Renal cortical epithelial cell (primary cell): ENCODE measurements at places on chromosomes 2 and 18. TPM values are rescaled to one million over a fixed set of nuclear protein-coding genes. Genes with fewer than 3 reads are reported as not detected.

DNA sequence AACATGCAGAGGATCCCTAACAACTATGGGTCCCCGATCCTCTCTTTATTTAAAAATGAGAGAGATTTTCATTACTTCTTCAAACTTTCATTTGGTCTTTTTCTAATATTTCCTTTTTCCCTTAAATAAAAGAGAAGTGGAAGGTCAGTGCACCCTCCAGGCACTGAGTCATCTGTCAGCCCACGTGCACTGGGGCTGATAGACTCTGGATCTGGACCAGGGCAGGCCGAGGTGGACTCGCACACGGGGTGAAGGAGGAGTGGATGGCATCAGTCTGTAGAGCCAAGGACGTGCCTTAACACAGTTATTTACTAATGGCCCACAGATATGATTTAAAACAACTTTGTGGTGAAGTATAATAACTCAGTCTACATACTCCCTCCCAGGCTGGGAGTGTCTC is 214.4 kb upstream of the TMEM200C start:
- no peak for DNase-seq

DNA sequence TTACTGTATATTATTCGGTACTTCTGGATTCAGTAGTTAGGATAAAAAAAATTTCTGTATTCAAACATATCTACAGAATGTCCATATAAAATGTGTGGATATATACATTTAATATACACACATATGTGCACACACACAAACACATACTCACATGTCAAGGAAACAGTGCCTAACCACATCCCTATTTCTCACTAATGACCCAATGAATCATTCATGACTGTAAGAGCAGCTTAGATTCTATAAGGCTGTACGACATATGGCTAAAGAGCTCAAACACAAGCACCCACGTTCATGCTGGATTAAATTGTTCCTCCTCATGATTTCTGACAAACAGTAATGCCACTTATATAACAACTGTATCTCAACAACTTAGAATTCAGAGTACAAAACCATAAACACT is 457.3 kb downstream of the ADCYAP1 start:
- DNase-seq, result no peak

DNA sequence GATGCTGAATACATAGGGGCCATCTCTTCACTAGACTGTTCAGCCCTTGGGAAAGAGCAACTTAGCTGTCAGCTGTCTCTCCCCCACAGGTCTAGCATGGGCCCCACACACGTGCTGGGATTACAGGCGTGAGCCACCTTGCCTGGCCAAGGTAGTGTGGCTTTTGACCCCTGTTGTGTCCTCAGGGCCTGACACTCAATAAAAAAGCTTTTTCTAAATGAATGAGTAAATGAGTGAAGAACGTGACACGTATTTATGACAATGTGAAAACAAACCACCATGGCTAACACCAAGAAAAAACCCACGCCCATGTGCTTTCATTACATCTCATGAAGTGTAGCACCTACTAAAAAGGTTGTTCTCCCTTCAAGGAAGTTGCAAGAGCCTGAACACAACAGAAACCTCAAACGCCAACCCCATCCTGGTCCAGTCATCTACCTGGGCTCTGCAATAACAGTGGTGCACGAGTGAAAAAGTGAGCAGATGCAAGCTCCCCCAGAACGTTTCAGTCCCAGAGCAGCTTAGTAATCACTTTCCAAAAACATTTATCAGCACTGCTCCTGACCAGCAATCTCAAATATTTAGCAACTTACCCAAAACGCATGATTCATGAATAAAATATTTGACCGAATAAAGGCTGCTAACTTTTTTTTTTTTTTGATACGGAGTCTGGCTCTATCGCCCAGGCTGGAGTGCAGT is 3.4 kb downstream of the WDFY1 start:
- DNase-seq, result peak; percentile 79

SDC1 gene
- 132 and 222 TPM in 2 replicates for total RNA-seq

DNA sequence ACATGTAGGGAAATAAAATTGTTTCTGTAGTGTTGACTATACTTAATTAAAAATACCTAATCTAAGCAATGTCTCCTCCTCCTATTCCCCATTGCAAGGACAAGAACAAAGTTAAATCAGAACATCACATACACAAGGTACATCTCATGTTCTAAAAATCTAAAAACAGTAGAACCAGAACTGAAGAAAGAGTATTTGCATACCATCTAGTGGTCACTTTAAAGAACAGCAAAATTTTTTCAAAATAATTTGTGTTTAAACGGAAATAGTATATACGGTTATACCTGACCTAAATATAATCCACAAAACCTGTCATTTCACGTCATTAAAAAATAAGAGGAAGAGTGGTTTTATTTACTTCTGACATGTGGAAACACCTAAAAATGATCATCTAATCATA is 294.3 kb upstream of the KCNH7 start:
- peak; percentile 50 for DNase-seq

DNA sequence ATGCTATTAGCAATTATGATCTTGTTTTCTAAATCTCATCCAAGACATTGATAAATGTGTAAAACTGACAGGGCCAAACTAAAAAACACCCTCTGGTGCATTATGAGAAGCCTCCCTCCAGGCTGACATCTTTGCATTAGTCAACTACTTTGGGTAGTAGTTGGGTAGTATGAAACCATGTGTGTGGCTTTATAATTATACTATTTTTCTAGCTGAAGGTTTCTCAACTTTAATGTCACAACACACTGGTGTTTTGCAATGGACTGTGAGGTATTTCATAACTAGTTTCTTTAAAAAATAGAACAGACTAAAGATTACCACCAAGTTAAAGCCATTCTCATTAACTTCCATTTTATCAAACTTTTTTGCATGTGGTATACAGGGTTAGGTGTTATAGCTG is 73.1 kb upstream of the RBMS1 start:
- DNase-seq, result peak; percentile 40

- no peak for DNase-seq
These were observed 56.5 kb downstream of the RASGRP3 start for GRCh38 chr2:33532966-33533365.

RNU2-63P gene
- not detected in 2 replicates for total RNA-seq

DNA sequence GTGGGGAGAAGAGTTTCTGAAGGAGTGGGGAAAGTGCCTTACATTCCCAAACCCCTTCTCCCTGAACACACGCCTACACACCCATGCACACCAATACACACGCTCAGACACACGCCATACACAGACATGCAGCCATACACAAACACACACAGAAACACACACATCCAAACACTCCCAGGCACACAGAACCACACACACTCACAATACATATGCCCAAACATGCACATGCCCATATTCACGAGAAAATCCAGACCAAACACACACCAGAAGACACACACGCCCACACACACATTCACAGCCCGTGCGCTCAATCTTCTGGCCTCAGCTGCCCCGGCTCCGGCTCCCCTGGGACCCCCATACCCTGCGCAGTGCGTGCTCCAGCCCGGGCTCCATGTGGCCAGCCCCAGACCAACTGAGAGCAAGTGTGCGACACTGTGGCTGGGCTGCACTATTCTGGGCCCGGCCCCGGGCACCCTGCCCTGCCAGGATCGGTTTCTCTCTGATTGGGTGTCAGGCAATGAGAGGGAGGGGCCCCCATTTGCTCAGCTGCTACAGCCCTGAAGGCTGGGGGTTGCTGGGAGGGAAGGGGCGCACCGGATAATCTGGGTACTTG is at the start of gene PRKAG3:
Gene PRKAG3, minus strand, starts transcription at position 426 of the 613 bp plus-strand sequence.
- DNase-seq, result no peak

DNA sequence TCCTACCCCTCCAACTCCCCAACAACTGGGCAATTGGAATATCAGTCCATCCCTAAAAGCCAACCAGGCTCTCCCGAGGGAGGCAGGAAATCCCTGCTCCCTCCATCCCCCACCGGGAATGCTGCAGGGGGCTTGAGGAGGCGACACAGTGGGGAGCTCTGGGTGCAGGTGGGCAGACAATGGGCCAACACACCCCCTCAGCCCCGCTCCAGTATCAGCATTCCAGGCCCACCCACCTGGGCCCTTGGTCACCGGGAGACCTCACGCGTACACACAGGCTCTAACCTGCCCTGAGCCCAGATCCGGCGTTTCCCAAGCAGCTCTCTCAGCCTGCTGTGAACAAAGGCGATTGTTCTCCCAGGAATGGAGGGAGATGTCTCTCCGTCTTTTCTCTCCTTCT is 37.6 kb upstream of the FZD7 start:
- DNase-seq, result no peak

DNA sequence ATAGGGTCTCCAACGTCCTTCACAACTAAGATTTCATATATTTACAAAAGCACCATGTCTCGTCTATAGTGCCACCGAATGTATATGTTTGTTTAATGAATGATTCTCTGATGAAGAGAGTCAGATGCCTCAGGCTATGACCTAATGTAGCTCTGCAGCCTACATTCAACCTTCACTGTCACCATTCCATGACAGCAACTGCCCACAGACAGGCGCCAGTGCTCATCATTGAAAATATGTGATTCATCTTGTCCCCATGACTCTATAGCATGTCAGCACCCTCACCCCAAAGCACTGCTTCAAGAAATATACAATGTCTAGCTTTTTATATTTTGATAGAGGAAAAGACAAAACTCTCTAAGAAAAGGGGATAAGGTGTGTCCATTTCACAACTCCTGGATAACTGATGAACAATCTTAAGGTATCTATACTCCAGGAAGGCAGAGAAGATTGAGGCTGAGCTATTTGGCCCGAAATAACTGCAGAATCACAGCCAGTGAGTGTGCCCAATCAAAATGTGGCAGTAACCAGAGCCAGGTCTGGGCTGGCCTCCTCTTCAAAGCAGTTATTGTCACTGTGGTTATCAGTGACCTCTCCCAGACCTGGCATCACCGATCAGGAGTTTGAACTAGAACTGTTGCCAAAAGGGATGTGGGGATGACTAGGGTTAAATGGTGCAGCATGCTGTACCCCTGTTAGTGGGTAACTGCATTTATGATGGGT is 246.6 kb downstream of the SETBP1 start:
- DNase-seq, result no peak

COPS7B gene
- 7.8 and 16.8 TPM in 2 replicates for total RNA-seq

ADRA2B gene
- not detected in 2 replicates for total RNA-seq

GRCh38 chr2:216878072-216878471 is 18.2 kb upstream of the TNP1 start:
- no peak for DNase-seq

IL1RL1 gene
- total RNA-seq, result 0.05 and 4.3 TPM in 2 replicates

DNA sequence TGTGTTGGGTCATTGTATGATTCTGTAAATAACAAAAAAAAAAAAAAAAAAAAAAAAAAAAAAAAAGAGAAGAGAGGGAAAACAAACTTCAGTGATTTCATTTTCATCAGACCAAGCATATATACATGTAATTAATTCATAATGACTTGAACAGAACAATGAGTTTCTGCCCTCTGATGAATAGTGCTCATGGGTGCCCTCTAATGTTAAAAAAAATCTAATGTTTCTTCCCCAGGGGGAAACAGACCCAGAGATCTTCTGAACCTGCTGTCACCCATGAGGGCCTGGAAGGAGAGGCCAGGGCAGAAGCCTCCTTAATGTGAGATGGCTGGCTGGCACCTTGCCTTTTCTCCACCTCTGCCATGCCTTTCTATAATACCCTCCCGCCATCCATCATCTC is 289.2 kb downstream of the ZNF521 start:
- no peak for DNase-seq

GRCh38 chr2:169625781-169626180 is 41.6 kb downstream of the PPIG start:
- no peak for DNase-seq

RAMP1 gene
- 0.50 and 2.6 TPM in 2 replicates for total RNA-seq

DNA sequence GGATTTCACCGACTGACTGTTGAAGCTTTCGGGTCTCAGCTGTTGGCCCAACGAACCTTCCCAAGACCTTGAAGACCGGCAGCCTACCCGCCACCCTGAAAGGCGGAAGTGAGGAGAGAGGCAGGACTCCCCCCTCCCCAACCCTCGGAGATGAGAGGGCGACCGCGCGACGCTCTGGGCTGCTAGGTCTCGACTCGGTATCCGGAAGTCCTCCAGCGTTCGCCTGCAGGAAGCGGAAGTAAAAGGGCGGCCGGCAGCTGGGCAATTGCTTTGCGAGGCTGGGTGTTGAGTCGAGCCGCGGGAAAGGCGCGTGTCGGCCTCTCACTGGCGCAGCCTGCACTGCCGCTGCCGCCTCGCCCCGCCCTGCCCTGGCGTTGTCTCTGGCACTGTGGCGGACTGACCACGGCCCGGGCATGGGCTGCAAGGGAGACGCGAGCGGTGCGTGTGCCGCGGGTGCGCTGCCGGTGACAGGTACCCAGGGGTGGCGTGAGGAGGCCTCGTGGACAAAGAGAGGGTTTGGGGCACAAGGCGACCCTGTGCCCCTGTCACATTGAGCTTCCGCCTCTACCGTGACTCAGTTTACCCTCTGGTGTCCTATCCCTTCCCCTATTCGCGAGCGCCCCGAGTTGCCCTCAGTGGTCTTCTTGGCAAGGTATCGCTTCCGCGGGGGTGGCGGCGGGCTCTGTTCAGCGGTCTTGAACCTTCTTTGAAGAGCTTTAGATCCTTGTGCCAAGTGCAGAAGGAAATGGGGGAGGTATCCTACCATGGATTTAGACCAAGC is at the start of gene UGGT1:
Gene UGGT1, plus strand, starts transcription at position 256 of the 781 bp plus-strand sequence. Its CDS starts 158 bp downstream, at position 414.
- DNase-seq, result peak; percentile 92

- DNase-seq, result no peak
These were observed 41.8 kb upstream of the CTAGE1 start for GRCh38 chr18:22459491-22459890.

GRCh38 chr2:126050991-126051736 is 604.8 kb upstream of the GYPC start:
- no peak for DNase-seq

HOXD10 gene
- 3.3 and 33.5 TPM in 2 replicates for total RNA-seq

- peak; percentile 69 for DNase-seq
These were observed 62.5 kb downstream of the DHRS9 start for GRCh38 chr2:169131587-169132512.

SUCLG1 gene
- 51.2 and 70.1 TPM in 2 replicates for total RNA-seq

DNA sequence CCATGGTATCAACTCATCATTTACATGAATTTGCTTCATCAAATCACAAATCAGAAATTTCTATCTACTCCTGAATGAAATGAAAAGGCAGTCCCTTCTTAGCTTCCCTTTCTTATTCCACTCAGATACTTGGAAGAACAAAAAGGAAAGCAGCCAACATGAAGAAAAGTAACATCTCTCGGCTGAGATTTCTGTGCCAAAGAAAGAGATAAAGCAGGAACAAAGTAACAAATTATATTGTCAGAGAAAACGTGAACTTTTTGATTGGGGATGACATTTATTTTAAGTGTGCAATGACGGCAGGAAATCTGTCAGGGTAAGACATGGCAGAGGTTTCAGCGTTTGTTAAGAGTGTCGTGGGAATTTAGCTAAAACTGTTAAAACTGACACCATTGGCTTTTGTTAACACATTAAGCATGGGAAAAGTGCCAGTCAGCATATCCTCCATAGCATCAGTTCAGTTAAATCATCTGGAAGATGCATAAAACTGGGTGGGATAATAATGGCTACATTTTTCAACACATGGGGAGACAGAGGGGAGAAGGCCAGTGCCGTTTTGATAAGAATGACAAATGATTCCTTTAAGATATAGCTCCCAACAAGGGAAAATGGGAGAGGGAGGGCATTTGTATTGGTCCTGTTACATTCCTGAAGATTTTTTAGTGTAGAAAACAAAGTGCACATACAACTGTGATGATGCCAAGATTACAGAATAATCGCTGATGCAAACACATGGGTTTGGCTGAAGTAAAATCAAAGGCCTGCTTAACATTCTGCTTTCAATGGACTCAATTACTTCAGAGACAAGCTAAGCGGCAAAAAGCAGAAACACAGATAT is 211.6 kb downstream of the ZNF521 start:
- DNase-seq, result no peak
